Lung microvascular endothelial cell (primary cell): ENCODE measurements at places on chromosomes 16 and 17.

DNA sequence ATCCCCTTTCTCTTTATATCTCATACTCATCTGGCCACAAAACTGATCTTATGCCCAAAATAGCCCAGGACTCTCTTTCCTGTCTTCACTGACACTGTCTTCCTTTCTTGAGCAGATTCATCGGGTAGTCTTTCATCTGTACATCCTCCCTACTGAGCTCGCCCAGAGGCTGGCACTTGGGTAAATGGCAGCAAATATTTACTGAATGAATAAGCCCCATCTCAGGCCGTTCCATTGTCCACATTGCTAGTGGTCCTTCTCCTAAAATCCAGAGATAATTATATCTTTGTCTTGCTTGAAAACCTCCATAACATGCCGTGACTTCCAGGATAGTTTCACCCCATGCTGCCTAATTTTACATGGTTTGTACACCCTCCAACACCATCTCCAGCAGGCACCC is 158.1 kb upstream of the SDK2 start:
- DNase-seq: no peak

GRCh38 chr17:72617557-72617956 is 474.9 kb downstream of the SLC39A11 start:
- no peak for DNase-seq

GRCh38 chr17:82241926-82242697 is 13.3 kb downstream of the SLC16A3 start:
- DNase-seq: peak; percentile 31

GRCh38 chr17:27760069-27760885 is 40.1 kb downstream of the NOS2 start:
- DNase-seq: peak; percentile 58

DNA sequence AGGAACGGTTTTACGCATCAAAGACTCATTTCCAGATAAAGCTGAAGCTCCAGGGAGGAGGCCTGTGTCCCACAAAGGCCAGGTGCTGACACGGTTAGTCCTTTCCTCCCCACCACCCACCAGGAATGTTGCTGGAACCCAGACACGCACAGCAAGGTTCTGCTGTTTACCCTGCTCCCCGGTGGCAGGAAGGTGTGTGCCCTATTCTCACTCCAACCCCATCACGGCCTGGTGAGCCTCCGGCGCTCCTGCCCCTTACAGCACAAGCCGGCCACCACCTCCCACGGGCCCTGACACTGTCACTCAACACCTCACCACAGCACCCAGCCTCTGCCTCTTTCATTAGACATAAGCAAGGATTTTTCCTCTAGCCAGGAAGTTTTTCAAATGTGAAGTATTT is 47.8 kb downstream of the ANKRD11 start:
- DNase-seq: no peak

DNA sequence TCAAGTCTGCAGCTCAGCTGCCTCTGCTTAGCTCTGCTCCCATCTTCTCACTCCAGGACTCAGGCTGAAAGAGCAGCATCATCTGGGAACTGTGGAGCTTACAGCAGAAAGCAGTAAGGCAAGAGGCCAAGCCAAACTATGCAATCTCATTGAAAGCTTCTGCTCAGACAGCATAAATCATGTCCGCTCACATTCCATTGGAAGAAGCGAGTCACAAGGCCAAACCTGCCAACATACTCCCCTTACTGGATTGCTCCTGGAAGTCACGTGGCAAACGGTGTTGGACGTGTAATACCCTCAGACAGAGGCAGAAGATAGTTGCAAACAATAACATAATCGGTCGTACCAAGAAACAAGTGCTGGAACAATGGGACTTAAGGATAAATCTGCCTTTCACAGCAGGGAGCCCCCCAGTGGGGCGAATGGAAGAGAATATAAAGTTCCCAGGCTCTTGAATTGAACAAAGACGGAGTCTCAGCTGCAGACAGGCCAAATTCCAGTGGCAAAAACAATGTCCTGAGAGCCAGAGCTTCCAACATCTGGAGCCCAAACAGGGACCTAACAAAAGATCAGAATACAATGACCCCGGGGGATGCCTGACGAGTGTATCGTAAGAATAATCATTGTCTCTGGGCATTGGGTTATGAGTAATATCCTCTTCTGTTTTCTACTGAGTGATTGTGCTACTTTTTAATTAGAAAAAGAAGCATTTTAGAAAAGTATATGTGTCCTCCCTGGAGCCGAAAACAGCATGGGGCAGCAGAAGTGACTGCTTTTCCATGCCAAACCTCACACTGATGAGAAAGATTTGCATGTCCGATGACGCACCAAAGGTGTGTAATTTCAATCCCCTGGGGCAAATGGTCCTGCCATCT is 68.4 kb downstream of the CMC2 start:
- DNase-seq: peak; percentile 98

GRCh38 chr16:78889346-78889745 is 711.2 kb downstream of the MAF start:
- DNase-seq: no peak

GRCh38 chr16:63690267-63690666 is 1431.6 kb downstream of the CDH11 start:
- DNase-seq: no peak

DNA sequence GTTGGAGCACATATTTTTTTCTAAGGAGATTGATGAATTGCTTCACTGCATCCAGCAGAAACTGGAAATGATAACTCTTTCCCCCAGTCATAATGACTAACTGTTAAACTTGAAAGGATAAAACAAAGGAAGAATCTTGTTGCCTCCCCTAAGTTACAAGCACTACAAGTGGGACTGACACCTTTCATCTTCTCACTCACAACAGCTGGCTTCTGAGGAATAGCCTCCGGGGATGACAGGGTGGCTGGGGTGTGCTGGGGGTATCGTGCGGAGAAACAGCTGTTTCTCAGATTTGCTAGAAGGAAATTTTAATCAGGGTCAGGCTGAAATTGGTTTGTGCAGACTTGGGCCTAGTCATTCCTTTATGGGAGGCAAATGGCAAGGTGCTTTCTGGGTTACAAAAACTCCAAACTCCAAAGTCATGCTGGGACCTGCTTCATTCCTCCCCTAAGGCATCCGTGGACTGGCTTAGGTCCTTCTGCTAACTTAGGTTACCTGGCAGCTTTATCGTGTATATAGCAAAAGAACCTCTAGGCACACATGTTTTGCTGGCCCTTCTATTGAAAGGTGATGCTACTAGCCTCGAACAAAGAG is 557.2 kb downstream of the TOX3 start:
- no peak for DNase-seq

GRCh38 chr16:14366974-14367707 is 262.9 kb downstream of the PARN start:
- no peak for DNase-seq

DNA sequence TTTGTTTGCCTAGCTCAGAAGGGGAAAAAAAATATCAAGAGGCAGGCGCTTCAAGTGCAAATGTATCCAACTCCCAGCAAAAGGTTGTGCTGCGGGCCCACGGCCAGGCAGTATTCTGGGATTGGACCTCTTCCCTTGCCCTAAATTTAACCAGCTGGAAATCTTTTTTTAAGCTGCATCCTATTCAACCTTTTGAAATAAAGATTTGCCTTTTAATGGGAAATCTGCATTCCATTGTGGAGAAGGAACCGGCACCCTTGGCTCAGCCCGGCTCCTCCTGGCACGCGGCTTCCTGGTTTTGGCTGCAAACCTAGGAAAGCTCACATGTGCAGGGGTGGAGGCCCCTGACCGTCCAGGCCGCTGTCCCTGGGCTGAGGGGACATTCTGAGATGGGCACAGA is 38.8 kb upstream of the ENPP7 start:
- DNase-seq: no peak

- DNase-seq: no peak
Measured at GRCh38 chr17:718075-718474, 3.4 kb upstream of the VPS53 start.

DNA sequence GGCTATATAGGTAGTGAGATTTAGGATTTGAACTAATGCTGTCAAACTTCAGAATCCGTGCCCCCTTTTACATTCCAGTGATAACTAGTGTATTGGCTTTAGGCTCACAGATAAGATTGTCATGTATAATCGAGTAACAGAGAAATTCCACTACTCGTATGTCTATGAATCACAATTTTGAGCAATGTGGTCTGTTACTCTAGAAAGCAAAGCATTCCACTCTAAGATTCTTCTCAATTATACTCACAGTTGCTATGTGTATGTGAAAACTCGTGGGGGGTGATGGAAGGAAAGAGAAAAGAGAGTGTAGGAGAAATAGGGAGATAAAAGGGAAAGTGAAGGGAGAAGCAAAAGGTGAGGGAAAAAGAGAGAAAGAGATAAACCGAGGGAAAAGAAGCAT is 1175.1 kb upstream of the GOT2 start:
- no peak for DNase-seq

GRCh38 chr17:76582660-76583059 is 3.0 kb downstream of the ST6GALNAC2 start:
- no peak for DNase-seq

DNA sequence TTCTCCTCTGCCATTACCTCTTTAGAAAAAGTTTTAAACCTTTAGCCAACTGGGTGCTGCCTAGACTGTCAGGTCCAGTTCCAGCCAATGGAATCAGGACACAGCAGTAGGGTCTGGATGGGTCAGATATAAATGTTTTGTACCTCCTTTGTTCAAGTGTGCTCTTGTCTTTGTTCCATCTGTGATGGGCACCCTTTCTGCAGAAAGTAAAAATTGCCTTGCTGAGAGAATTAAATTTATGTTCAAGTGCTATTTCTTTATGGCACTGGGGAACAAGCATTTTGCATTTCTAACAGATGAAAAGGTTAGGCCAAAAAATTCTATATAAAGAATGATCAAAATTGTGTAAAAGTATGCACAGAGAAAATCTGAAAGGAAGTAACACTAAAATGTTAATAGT is 5.2 kb upstream of the HP start:
- no peak for DNase-seq

GRCh38 chr16:27852116-27852515 is 211.4 kb downstream of the GSG1L start:
- DNase-seq: no peak

DNA sequence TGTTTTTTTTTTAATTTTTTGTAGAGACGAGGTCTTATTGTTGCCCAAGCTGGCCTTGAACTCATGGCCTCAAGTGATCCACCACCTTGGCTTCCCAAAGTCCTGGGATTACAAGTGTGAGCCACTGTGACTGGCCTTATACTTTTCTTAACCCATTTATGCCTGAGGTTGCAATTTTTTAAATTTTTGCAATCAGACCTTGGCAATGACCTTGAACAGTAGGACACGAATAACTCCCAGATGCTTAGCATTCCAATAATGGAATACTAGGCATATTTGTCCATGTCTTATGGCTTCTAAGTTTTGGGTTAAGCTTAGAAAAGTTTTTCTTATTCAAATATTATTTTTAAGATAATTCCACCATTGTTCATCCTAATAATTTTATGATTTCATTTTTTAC is 28.3 kb upstream of the TMEM97 start:
- no peak for DNase-seq

DNA sequence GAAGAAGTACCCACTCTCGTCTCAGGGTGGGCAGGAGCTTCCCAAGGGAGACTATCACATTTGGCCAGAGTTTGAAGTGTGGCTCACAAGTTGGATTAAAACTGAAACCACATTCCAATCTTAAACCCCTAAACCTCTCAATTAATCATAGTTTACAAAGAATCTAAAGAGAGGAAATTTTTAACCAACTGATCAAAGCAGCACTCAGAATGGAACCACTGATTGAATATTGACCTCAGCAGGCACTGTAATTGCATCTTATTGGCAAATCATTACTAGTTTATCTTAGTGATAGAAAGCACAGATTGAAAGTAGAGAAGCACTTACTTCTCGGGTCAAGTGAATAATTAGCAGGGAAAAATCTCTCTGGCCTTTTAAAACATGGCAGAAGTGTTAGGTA is 491.6 kb downstream of the TOX3 start:
- DNase-seq: no peak

DNA sequence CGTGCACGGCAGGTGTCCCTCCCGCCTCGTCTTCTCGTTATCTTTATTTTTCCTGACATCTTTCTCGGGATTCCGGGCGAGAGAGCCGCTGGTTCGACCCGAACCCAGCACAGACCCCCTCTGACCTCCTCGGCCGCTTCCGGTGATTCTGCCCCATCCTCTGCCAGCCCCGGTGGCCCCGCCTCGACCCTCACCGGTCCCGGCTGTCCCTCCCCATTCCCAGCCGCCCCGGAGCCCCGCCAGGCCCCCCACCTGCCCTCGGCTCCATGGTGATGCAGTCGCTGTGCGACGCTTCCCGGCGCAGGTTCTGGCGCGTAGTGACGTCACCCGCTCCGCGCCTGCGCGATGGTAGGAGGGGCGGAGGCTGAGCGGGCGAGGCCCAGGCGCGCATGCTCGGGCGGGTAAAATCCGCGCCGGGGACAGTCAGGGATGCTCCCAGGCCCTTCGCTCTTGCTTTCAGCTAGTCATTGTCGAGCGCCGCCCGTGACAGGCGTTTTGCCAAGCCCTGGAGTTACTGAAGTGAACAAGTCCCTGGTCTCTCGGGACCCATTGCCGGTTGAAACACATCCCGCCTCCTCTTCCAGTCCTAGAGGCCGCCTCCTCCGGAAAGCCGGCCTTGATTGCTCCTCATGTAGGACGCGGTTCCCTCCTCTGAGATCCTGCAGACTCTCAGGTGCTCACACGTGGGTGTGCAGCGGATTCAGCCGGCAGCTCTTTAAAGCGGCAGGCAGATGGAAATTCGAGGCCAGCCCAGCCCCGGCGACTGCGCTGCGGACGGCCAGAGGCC is at the start of gene MTHFSD:
TSS of gene MTHFSD (minus strand) at position 319 of the 787 bp plus-strand sequence. CDS start at position 268, 51 bp downstream.
- DNase-seq: peak; percentile 97

DNA sequence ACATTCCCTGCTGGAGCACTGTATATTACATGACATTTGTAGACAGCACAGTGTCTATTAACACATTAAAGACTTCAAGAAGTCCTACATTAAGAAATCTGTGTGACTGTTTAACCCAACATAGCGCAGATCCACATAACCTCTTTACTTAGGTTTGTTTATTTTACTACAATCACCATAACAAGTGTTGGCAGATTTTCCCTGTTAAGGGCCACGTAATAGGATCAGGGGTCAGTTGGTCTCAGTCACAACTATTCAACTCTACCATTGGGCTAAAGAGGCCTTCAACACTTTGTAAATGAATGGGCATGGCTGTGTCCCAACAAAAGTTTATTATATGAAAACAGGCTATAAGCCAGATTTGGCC is 51.3 kb upstream of the ADORA2B start:
- peak; percentile 29 for DNase-seq

- DNase-seq: peak; percentile 47
Measured at GRCh38 chr16:24701521-24701951, 27.9 kb upstream of the TNRC6A start.

DNA sequence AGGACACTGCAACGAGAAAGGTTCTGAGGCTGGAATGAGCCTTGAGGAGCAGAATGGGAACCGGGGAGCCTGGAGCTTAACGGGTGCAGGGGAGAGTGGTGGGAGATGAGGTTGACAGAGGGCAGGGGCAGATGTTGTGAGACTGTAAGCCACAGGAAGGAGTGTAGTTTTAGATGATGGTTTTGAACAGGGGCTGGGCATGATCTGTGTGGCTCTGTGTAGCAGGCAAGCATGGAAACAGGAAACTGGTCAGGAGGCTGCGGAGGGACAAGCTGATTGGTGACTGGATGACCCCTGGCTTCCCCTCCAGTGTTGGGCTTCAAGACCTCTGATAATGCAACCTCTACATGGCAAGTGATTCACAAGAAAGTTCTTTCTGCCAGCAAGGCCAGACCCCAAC is 1.4 kb upstream of the CNGB1 start:
- peak; percentile 23 for DNase-seq

- DNase-seq: no peak
Measured at GRCh38 chr17:42632949-42633444, 23.5 kb downstream of the TUBG1 start.
